ENCODE measurements at places on chromosomes 7 and 10.

- no peak for DNase-seq
Observed at GRCh38 chr10:102414749-102415148, 3.8 kb downstream of the PSD start.

DNA sequence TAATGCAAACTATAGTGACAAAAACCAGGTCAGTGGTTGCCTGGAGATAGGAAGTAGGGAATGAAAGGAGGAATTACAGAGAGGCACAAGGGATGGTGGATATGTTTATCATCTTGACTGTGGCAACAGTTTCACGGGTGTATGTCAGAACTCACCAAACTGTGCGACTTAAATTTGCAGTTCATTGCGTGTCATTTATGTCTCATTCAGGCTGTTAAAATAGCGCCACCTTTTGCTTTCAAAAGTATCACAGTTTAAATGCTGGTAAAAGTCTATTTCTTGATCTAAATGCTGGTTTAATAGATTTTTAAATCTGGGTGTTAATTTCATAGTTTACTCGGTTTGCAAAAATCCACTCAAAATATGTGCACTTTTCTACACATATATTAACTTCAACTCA is 51.0 kb downstream of the PTTG1IP2 start:
- no peak for DNase-seq

DNA sequence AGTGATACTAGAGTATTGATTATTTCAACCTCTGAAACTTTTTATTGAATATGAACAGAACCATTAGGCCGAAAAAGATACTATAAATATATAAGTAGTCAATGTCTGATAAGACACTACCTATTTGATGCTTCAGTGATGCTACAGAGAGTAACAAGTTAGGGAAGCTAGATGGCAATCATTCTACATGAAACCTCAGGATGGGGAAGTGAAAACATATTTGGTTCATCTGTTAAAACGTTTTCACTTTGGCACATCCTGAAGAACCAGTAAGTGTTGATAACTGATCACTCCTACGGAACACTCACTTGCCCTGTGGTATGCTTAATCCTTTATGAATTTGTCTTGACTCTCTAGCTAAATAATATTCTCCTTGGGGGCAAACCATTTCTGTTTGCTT is 1064.9 kb downstream of the NXPH1 start:
- DNase-seq, result no peak

- no peak for DNase-seq
Observed at GRCh38 chr10:24465124-24465874, 256.4 kb downstream of the KIAA1217 start.

- peak; percentile 58 for DNase-seq
Observed at GRCh38 chr7:40717242-40717641, 582.4 kb downstream of the SUGCT start.

Data from heart right ventricle (tissue), 16 donors.